ENCODE measurements at places on chromosomes 5 and 9.

DNA sequence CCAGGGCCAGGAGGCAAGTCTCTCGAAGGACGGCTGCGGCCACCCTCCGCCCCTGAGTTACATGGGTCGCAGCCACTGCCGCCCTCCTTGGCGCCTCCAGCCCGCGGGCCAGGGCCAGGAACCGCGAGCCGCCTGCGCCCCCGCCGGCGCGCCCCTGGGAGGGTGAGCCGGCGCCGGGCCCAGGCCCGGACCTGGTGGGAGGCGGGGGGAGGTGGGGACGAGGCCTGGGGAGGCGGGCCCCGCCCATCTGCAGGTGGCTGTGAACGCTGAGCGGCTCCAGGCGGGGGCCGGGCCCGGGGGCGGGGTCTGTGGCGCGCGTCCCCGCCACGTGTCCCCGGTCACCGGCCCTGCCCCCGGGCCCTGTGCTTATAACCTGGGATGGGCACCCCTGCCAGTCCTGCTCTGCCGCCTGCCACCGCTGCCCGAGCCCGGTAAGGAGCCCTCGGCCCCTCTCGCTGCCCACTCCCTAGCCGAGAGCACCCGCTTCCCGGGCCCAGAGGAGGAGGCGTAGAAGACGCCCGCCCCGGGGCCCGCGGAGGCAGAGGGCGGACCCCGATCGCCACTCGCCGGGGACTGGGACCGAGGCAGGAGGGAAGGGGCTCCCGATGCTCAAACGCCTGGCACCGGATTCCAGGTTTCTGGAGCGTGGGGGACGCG, at the start of gene ASS1:
ASS1 (plus strand) TSS at position 397 of the 657 bp plus-strand sequence. CDS start 7,268 bp downstream, outside the sequence.
- no peak for DNase-seq

- DNase-seq: no peak
Observed at GRCh38 chr5:40385544-40385943, 294.2 kb upstream of the PTGER4 start.

DNA sequence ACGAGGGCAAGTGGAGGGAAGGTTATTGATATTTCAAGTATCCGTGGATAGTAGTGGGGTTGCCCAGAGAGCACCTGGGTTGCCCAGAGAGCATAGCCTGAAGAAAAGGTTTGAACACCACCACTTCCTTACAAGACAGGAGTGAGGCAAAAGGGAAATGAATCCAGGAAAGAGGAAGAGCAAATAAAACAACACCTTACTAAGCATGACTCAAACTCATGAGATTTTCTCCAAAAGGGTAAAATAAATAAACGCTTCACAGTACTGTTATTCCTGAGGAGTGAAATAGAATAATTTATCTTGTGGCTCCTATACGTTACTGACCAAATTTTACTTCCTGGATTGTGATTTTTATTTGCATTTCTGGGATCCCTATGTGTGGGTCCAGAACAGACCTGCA, 65.2 kb upstream of the PTPRD start:
- no peak for DNase-seq

DNA sequence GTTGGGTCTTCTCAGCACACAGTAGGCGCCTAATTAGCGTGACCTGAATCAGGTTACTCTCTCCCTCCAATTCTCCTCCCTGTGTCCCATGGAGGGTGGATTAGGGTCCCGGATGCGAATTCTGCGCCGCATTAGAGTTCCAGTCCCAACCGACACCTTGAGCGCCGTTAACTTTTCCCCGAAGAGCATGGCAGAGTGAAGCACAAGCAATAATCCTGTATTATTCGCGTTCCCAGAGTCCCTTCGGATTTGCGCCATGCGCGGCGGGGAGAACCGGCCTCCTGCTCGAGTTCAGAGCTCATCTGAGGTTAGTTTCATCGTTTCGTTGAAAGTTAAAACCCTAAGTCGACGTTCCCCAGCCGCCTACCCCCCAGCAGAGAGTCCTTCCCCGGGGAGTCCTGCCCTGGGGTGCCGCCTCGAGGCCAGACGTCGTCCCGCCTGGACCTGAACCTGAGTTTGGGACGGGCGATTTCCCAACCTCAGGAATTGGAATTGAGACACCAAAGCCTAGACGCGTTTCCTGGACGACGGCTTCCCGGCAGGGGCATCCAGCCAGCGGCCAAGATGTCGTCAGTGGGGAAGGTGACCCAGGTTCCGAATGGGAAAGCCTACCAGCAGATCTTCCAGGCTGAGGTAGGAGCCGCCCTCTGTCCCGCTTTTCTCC, at the start of gene CCDC180:
CCDC180 (plus strand) TSS at position 160 of the 664 bp plus-strand sequence; CDS start at position 565, 405 bp downstream.
- DNase-seq: no peak

DNA sequence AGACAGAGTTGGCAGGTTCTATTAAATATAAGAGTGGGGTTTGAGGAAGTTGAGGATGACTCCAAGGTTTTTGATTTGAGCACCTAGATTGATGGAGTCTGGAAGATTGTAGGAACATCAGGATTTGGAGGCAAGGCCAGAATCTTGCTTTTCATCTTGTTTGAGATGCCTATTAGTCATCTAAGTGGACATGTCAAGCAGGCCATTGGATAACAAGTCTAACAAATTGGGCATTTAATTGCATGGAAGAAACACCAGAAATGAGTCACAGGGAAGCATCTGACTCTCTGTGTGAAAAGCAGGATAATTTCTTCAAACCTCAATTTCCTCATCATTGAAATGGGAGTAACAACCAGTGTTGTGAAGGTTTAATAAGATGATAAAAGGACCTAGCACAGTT, 53.3 kb upstream of the ARL15 start:
- no peak for DNase-seq

DNA sequence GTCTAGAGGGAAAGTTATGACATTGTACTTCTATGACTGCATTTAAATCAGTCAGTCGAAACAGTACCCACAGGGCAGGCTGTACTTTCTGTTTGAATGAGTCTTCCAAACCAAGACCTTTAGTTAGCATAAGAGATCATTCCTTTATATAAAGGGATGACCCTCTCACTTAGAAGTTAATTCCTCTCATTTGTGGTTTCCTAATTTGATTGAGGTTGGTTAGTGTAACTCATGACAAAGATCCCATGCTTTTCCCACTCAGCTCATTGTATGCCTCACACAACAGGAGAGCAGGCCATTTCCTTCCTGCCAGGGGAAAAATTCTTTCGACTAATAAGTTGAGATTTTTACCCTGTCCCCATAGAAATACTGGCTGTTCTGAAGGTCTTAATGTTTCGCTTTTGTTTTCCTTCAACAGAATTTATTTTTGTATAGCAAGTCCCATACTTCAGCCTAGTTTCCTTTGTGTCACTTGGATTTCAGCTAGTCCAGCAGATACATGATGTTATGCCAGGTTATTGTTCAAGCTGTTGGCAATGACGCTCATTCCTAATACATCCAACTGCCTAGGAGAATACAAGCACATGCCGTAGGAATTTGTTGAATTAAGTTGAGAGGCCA, 500.7 kb downstream of the SPATA31D1 start:
- no peak for DNase-seq

DNA sequence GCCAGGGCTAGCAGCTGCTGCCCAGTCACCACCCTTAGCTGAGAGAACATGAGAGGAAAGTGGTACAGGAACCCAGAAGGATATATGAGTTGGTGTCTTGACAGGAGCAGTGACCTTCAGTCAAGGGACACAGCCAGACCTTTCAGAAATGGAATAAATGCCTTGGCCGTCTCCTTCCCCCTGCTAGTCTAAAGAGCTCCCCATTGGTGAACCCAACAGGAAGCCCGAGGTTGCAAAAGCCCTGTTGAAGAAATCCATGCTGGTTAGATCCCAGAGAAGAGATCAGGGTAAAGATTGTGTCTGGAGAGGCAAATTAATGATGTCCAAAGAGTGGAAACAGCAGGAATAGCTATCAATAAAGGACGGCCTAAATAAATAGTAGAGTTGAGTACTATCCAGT, 244.5 kb downstream of the NR3C1 start:
- DNase-seq: no peak

- no peak for DNase-seq
Observed at GRCh38 chr5:38739011-38739704, 106.7 kb upstream of the OSMR start.

- DNase-seq: no peak
Observed at GRCh38 chr9:12604164-12604821, 88.9 kb upstream of the TYRP1 start.

- no peak for DNase-seq
Observed at GRCh38 chr9:34502891-34503290, 19.9 kb downstream of the ENHO start.

- DNase-seq: no peak
Observed at GRCh38 chr9:105232207-105232606, 12.2 kb upstream of the SLC44A1 start.

DNA sequence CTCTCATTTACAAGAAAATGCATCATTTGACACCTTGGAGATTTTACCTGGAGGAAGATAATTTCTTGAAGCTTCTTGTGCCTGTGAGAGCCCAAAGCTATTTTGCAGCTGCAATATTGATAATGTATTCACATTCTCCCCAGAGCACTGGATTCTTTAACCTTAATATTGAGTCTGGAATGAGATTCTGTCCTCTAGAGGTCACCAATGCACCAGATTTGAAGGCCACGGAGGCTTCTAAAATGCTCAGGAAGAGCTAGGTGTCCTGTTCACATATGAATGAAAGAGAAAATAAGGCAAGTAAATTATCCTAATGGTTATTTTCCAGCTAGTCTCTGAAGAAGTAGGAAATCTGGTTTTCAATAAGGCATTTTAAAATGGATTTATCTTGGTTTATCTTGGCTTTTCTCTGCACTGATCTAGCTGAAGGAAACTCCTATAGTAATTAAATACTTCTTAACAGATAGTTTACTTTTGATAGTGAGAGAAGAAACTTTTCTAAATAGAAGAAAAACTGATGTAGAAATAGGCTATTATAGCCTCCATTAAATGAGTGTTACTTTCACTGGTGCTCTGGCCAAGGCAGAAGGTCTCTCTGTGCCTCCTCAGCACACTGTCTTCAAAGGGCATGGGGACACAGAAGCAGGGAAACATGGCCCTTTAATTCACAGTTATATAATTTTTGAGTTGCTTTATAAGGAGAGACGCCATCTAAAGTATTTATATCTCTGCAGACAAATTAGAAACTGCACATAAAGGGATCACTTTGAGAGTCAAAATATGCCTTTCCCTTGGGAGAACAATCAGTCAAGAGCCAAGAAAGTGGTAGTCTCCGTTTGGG, 297.0 kb upstream of the ACTBL2 start:
- DNase-seq: no peak

GRCh38 chr9:109132567-109133021, 12.8 kb upstream of the TMEM245 start:
- DNase-seq: no peak

GRCh38 chr5:74112372-74113195, 486.6 kb downstream of the ARHGEF28 start:
- DNase-seq: no peak

GRCh38 chr9:117000834-117001233, 313.7 kb downstream of the TRIM32 start:
- no peak for DNase-seq

GRCh38 chr5:41832430-41832829, 37.8 kb downstream of the OXCT1 start:
- DNase-seq: no peak

DNA sequence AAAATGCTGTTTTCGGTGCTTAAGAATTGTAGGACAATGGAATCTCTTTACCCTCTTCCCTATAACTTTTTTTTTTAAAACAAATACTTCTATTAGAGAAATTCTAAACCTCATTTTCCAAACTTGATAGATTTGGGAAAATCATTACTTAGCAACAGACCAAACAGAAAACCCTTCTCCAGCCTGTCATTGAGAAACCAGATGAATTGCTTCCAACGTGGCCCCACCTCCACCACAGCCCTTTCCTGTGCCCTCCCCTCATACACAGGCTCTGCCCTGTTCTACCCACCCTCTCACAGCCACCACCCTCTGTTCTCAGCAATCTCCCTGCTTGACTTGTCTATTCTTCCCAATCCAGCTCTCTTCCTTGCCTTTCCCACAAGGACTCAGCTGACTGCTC, 221.2 kb downstream of the DMRT2 start:
- DNase-seq: no peak

GRCh38 chr5:59591162-59591561, 302.4 kb downstream of the PDE4D start:
- DNase-seq: no peak

- DNase-seq: no peak
Observed at GRCh38 chr9:105700668-105701067, 6.3 kb downstream of the TMEM38B start.

DNA sequence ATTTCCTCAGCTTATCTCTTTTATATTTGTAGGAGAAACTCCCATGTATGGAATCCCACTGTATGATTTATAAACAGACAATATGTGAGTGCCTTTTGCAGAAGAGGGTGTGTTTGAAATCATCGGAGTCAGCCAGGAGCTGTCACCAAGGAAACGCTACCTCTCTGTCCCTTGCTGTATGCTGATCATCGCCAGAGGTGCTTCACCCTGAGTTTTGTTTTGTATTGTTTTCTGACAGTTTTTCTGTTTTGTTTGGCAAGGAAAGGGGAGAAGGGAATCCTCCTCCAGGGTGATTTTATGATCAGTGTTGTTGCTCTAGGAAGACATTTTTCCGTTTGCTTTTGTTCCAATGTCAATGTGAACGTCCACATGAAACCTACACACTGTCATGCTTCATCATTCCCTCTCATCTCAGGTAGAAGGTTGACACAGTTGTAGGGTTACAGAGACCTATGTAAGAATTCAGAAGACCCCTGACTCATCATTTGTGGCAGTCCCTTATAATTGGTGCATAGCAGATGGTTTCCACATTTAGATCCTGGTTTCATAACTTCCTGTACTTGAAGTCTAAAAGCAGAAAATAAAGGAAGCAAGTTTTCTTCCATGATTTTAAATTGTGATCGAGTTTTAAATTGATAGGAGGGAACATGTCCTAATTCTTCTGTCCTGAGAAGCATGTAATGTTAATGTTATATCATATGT, 18.0 kb upstream of the CTSL start:
- DNase-seq: no peak

DNA sequence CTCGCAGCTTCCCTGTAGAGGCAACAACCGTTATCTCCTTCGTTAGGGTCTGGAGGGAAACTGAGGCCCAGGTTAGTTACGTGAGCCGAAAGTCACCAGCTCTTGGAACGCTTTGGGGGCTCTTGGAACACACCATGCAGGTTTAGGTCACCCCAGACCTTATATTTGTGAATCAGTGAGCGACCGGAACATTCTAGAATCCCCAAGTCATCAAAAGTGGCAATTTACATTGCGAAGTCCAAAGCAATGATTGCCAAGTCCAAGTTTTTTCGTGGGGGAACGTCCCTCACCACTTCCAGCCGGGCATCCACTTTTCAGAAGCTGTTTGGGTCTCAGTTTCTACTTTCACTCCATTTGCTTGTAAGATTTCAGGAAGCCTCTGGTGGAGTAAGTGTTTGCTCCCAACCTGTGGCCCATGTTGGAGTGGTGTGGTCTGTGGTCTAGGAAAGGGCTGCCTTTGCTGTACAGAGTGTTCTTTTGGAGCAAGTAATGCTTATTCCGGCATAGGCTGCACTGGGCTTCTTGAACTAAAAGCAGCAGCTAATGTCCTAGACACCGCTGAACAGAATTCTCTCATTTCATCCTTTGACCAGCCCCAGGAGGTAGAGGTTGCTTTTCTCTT, 32.8 kb upstream of the SPRY4 start:
- DNase-seq: no peak

GRCh38 chr9:85510830-85511504, 230.8 kb downstream of the AGTPBP1 start:
- DNase-seq: no peak

GRCh38 chr9:101601904-101602765, 7.4 kb upstream of the PPP3R2 start:
- no peak for DNase-seq

All from GOT3 (cell line).